Amniotic epithelial cell (primary cell): ENCODE measurements at places on chromosomes 7 and 10.

GRCh38 chr10:33363106-33363505 lies 28.6 kb upstream of the NRP1 start:
- DNase-seq = peak; percentile 63

DNA sequence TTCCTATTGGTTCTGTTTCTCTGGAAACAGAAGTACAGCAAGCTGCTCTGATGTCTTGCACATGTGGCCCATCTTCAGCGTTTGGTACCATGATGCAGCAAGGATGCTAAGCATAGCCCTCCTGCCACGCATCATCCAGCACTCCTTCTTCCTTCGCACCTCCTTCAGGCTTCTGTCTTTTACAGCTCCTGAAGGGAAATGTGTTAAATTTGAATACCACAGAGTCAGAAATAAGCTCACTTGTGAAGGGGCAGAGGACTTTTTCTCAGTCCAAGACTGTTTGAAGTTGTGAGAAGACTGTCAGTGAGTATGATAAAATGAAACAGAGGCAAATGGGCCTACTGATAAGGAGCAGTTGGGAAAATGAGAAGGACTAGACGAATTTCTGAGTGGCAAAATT lies 20.7 kb downstream of the TSPAN13 start:
- DNase-seq = no peak

- peak; percentile 18 for DNase-seq
Observed at GRCh38 chr7:113628948-113629847, 289.6 kb downstream of the PPP1R3A start.

GRCh38 chr10:52539463-52539862 lies 225.4 kb downstream of the DKK1 start:
- peak; percentile 72 for DNase-seq

DNA sequence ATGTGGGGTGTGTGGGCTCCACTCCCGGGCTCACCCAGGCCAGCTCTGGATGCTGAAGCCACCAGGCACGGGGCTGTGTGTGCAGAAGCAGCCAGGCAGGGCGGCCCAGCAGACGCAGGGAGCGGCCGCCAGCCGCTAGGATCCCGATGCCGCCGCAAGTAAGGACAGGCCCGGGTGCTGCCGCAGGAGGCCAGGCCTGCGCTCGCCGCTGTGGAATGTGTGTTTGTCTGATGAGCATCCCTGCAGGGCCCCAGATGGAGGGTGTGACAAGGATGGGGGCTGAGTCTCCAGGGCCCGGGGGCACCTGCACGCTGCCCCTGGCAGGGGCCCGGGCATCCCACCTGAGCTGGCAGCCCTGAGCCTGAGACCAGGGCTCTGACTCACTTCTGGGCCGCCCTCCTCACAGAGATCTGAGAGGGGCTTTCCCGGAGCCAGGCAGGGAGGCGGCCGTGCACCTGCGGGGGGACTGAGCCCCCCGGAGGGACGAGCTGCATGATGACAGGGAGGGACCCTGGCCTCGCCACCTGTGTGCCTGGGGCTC lies 101.5 kb downstream of the FOXL3 start:
- DNase-seq = no peak

- no peak for DNase-seq
Observed at GRCh38 chr7:35526645-35527044, 168.3 kb downstream of the HERPUD2 start.

- no peak for DNase-seq
Observed at GRCh38 chr10:119024882-119025281, 4.6 kb upstream of the NANOS1 start.

GRCh38 chr10:124681091-124681490 lies 63.1 kb downstream of the FAM53B start:
- DNase-seq = no peak

- DNase-seq = no peak
Observed at GRCh38 chr7:73817121-73817520, 13.7 kb upstream of the CLDN4 start.

DNA sequence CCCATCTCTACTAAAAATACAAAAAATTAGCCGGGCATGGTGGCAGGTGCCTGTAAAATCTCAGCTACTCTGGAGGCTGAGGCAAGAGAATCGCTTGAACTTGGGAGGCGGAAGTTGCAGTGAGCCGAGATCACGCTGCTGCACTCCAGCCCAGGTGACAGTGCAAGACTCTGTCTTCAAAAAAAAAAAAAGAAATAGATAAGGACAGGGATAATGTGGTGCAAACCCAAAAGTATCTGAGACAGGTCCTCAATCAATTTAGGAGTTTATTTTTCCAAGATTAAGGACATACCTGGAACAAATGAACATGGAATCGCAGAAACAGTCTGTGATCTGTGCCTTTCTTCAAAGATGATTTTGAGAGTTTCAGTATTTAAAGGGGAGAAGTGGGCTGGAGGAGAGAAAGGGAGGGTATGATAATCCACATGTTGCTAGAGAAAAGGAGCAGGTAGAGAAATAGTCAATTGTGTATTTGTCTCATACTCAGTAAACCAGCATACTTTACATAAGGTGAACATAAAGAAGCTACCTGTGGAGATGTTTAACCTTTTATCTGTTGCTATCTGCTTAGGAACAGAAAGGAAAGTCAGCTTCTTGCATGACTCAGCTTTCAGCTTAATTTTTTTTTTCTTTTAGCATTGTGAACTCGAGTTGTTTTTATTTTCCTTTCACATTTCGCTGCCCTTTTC lies 4.9 kb upstream of the MTPN start:
- DNase-seq = no peak

DNA sequence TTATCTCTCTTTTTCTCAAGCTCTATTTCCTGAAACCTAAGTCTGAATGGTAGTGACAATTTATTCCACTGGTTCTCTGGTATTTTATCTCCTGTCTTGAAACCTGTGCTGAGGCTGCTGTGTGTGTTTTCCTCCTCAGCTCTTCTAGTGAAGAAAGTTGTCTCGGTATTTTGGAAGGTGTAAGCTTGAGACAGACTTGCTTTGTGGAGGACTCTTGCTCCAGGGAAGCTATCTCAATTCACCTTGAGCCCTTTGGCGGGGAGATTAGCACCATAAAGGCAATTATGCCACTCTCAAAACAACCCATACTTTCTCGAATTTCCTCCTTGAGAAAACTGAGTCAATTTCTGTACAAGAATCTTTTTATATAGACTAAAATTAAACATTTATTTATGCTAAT lies 141.6 kb downstream of the THSD7A start:
- no peak for DNase-seq

GRCh38 chr10:69549959-69550358 lies 23.3 kb downstream of the NEUROG3 start:
- peak; percentile 6 for DNase-seq

- no peak for DNase-seq
Observed at GRCh38 chr10:1966712-1967376, 229.5 kb upstream of the ADARB2 start.

DNA sequence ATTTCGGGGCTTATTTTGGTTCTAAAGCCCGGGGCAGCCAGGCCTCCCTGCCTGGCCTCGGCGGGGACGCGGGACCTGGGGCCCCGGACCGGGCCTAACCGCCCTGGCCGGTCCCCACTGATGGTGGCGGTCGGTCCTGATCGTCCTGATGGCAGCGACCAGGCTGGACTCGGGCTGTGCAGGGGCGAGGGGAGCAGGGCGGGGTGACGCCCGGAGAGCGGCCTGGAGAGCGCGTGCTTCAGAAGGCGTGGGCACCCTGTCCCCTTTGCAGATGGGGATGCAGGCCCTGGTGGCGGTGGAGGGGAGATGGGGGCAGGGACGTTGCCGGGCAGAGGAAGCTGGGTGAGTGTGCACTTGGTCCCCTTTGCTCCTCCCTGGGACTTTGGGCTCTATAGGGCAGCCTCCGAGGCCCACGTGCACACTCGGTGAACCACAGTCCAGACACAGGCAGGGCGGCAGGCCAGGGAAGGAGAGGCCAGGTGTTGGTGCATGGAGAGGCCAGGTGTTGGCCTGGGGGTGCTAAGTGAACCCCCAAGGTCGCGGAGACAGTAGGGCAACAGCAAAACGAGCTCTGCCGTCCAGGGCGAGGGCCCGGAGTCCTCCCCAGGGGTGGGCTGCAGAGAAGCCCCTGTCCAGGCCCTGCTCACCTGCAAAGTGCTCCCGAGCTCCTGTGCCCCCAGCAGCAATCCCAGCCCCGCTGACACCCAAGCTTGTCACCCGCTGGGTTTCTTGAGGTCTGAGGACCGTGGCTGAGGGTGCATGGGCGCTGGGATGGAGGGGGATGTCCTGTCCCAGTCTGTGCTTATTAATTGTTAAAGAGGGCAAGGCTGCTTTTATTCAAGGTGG lies 42.4 kb upstream of the FAM20C start:
- no peak for DNase-seq

DNA sequence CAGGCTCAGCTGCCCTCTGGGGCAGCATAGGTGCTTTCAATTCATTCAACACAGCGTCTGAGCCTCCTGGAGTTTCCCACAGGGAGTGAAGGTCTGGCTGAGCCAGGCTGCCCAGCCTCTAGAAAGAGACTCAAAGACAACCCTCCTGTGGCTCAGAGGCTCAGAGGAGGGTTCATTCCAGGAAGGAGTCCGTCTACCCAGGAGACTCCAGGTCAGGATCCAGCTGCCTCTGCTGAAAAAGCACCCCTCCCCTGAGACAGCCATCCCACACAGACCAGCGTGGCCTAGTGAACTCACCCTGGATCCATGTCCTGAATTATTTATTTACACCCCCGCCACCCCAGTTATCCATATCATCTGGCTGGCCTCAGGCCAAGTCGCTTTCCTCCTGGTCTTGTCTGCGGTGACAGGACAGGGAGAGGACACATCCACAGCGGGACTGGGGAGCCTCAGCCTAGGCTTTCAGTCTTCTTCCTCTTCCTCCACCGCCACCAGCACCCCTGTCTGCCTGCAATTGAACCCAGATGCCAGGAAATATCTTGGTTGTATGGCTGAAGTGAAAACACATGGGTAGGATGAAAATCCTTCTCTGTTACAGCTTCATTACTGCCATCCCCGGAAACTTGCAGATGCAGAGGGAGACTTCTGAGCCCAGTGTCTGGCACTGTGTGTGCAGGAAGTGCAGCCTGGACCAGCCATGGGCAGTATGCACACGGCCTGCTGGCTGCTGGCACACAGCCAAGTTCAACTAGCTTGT lies 44.0 kb upstream of the COL13A1 start:
- peak; percentile 43 for DNase-seq

DNA sequence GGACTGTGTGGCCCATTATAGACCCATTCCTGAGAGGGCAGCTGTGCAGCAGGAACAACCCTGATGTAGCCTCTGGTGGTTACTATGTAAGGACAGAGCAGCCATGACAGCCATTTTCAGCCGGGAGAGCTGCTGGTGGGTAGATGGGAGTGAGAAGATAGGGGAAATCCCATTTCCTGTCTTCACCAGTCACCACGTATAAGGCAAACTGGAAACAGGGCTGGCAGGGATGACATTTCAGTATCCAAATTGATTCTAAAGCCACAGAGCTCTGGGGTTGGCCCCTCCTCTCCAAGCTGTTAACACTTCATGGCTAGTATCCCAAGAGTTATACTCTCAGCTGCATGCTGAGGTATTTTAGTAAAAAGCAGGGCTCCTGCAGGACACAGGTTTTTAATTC lies 15.2 kb upstream of the FZD1 start:
- no peak for DNase-seq

- peak; percentile 98 for DNase-seq
Observed at GRCh38 chr7:121544726-121545125, 148.6 kb upstream of the FAM3C start.

DNA sequence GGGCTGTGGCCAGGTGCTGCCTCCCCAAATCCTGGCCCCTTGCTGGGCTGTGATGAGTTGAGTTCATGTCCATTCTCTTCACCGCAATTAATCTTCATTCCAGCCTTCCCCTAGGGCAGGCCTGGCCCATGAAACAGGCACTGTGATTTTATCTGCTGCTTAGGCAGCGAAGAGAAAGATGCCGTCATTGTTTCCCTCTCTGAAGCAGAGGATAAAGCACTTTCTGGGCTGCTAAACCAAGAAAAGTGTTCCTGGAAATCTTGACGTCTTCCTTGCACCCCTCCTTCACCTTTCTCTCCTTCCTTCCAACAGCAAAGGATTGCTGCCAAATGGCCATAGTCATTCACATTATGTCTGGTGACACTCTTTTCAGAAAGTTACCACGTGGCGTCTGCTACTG lies 265.9 kb downstream of the ZEB1 start:
- DNase-seq = no peak

GRCh38 chr7:901388-902154 lies 25.2 kb downstream of the GET4 start:
- peak; percentile 84 for DNase-seq

DNA sequence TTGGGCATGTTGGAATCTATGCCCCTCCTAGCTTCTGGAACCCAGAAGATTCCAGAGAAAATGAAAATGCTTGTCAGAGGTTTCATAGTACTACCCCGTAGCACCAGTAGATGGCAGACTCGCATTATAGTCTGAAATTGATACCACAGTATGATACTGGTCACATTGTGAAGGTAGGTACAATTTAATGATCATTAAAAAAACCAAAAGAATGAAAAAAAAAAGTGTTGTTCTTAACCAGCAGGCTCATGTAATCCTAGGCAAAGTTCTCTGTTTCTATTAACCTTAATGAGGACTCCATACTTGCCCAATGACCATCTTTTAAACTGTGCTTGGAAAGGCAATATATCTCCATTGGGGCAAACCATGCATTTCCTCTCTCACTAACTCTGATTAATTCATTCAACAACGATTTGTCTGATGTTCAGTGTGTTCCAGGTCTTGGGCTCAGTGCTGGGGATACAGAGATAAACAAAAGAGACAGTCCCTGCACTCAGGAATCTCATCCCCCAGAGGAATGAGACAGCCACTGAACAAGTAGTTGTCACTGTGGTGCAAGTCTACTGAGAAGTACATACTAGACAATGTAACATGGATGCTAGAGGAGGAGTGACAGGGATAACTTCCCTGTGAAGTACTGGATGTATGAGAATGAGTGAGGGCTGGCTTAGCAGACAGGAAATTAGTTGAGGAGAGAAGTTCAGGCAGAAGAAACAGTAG lies 223.5 kb upstream of the PHYHIPL start:
- DNase-seq = peak; percentile 13

GRCh38 chr7:68348401-68348800 lies 1249.9 kb upstream of the AUTS2 start:
- DNase-seq = no peak

GRCh38 chr7:87316846-87317552 lies 28.5 kb upstream of the CROT start:
- DNase-seq = peak; percentile 93
